ENCODE measurements at places on chromosomes 1 and 21. TPM values are rescaled to one million over a fixed set of nuclear protein-coding genes. Genes with fewer than 3 reads are reported as not detected.

CD5L gene
- total RNA-seq = not detected

- H3K27me3 ChIP-seq = peaks cover 76% of the 10 kb centered on the region
- H3K4me3 ChIP-seq = no peak within 1 kb of the TSS
- no peak within 1 kb of the TSS for H3K27ac ChIP-seq
- no peak for DNase-seq
- H3K4me1 ChIP-seq = peaks cover 20% of the 10 kb centered on the region
These were observed at the start of gene ACTA1 for GRCh38 chr1:229434005-229434640. ACTA1 (minus strand) TSS chr1:229434094; CDS start chr1:229433115, 979 bp downstream.

LIN28A gene
- total RNA-seq = not detected

GRCh38 chr1:162033428-162033827 is 9.8 kb upstream of the OLFML2B start:
- no peak for DNase-seq
- H3K4me3 ChIP-seq = no peak overlapping the region

DNA sequence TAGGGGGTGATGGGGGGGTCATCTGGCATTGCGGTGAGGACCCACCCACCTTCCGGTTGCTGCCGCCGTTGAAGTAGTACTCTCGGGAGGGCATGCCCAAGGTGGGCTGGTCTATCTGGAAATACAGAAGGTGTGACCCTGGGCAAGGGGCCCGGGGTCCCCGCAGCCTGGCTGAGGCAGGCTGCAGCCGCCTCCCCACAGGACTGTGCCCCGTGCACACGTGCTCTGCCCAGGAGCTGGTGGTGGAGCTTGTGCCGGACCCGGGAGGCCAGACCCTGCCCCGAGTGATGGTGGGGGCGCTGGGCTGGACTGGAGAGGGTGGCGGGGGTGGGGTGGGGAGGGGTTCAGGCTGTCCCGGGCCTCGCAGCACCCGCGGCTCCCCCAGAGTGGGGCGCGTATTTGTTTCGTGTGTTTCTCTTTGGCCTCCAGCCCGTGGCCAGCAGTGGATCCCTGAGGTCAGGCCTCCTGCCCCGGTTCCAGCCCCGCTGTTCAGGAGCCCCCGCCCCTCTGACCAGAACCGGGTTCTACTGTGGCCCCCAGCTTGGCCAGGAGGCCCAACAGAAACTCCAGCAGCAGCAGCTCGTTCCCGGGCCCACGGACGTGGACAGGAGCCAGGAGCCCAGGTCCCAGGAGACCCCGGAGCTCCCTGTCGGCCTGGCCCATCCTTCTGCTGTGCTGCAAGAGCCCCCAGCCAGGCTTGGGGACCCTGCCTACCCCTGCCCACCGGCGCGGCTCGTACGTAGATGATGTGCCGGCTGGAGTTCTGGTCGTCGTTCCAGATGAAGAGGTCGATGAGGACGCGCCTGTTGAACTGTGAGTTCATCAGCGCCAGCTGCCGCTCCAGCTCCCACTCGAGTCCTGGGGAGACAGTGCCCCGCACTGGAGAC is 19.2 kb downstream of the PRXL2B start:
- peaks cover 3% of the 10 kb centered on the region for H3K27me3 ChIP-seq
- no peaks in the 10 kb centered on the region for H3K36me3 ChIP-seq
- no peak overlapping the region for H3K27ac ChIP-seq
- no peak overlapping the region for H3K4me3 ChIP-seq

CD160 gene
- total RNA-seq = not detected

KRTAP19-3 gene
- not detected for total RNA-seq

DNA sequence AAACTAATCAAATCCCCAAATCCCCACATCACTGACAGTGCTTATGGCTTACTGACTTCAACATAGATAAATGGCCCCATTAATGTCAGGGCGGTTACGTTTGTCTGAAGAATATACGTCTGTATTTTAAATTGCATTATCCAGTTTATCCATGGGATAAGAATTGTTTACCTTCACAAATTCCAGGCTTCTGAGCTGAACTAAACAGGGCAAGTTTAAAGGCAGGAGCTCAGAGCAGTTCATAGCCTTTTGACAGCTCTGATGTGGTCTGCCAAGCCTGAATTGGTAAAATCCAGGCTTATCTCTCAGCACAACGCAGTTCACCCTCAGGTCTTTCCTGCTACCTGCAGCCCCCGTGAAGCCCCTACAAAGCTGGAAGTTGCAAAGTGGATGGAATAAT is 79.5 kb upstream of the GREM2 start:
- H3K4me3 ChIP-seq = no peak overlapping the region
- no peak overlapping the region for H3K27ac ChIP-seq
- no peak for DNase-seq
- peaks cover 2% of the 10 kb centered on the region for H3K27me3 ChIP-seq
- H3K36me3 ChIP-seq = no peaks in the 10 kb centered on the region

DNA sequence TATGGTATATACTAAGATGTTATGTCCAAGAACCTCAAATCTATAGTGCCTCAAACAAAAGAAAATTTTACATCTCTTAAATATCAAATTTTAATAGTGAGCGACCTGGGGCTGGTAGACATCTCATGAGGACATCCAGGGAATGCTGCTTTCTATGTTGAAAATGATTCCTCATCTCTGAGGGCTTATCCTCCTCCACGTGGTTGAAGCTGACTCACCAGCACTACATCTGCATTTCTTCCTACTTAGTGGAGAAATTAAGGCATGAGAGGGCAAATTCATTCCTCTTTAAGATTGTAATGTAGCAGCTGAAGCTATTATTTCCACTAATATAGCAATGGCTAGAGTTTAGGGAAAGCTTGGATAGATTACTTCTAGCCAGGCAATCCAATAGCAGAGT is 529.5 kb downstream of the COL11A1 start:
- H3K27ac ChIP-seq = no peak overlapping the region
- no peak overlapping the region for H3K4me3 ChIP-seq
- H3K4me1 ChIP-seq = no peaks in the 10 kb centered on the region
- no peaks in the 10 kb centered on the region for H3K36me3 ChIP-seq

ADGRL2 gene
- total RNA-seq = not detected

DNA sequence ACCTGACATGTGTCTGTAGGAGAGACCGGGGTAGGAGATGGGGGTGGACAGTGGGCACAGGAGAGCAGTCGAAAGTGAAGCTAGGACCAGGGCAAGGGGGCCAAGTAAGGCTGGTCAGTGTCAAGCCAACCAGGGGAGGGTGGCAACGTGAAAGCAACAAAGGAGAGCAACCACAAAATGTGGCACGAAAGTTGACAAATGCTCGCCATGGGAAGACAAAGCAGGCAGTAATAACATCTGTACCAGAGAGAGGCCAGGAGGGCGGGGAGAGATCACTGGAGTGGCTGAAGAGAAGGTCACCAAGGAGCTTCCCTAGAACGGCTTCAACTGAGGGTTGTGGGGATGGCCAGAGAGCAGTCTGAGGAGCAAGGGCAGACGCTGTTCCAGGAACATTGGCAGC is 17.0 kb downstream of the QSOX1 start:
- no peaks in the 10 kb centered on the region for H3K36me3 ChIP-seq
- H3K4me1 ChIP-seq = no peaks in the 10 kb centered on the region
- DNase-seq = no peak
- no peak overlapping the region for H3K4me3 ChIP-seq
- no peaks in the 10 kb centered on the region for H3K27me3 ChIP-seq

Data from activated CD4-positive, alpha-beta T cell treated with anti-CD3 and anti-CD28 coated beads, Interleukin-2, amount 10 ng/mL, durations not matched to agents 7 days and 5 days (primary cell).